Activated naive CD8-positive, alpha-beta T cell treated with anti-CD3 and anti-CD28 coated beads, Interleukin-2, amount 10 ng/mL, durations not matched to agents 7 days and 5 days (primary cell): ENCODE measurements at places on chromosomes 2 and 18. TPM values are rescaled to one million over a fixed set of nuclear protein-coding genes. Genes with fewer than 3 reads are reported as not detected.

Gene KLHL30
- not detected for total RNA-seq

Gene RAB31
- total RNA-seq = 0.94 TPM

Gene UGT1A3
- total RNA-seq = not detected

Gene CABYR
- 1.4 TPM for total RNA-seq

Gene UGT1A4
- total RNA-seq = not detected
